ENCODE measurements at places on chromosomes 6 and 20.
A peak's percentile ranks its signal among the peaks of the same experiment; 100 is the strongest.

DNA sequence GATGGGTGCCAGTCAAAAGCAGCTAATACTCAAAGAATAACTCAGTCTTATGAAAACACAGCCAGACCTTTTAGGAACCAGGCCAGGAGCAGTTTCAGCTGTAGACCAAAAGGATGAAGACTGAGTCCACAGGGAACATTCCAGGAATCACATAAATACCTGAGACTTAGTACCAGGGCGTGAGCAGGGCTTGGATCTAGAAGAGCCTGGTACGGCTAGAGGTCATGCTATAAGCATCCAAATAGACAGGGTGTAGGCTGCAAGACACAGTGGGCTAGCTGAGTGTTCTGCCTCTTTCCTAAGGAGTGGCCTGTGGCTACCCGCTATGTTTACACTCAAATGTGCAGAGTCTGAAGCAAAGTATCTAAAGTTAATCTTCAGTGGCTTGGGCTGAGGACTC, 29.5 kb upstream of the LRRC1 start:
- no peak for DNase-seq

DNA sequence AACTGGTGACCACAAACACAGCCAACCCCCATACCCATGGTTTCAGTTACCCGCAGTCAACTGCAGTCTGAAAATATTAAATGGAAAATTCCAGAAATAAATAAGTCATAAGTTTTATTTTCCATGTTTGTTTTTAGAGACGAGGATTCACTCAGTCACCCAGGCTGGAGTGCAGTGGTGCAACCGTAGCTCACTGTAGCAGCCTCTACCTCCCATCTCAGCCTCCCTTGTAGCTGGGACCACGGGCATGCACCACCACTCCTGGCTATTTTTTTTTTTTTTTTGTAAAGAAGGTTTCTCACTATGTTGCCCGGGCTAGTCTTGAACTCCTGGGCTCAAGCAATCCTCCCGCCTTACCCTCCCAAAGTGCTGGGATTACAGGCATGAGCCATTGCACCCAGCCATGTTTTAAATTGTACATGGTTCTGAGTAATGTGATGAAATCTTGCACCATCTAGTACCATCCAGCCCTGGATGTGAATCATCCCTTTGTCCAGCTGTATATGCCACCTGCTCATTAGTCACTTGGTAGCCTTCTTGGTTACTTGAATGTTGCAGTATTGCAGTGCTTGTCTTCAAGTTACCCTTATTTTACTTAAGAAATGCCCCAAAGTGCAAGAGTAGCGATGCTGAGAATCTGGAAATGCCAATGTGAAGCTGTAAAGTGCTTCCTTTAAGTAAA, 14.5 kb downstream of the CSNK2A1 start:
- no peak for DNase-seq

- peak; percentile 63 for DNase-seq
These were observed 14.7 kb downstream of the FOXQ1 start for GRCh38 chr6:1326535-1327121.

DNA sequence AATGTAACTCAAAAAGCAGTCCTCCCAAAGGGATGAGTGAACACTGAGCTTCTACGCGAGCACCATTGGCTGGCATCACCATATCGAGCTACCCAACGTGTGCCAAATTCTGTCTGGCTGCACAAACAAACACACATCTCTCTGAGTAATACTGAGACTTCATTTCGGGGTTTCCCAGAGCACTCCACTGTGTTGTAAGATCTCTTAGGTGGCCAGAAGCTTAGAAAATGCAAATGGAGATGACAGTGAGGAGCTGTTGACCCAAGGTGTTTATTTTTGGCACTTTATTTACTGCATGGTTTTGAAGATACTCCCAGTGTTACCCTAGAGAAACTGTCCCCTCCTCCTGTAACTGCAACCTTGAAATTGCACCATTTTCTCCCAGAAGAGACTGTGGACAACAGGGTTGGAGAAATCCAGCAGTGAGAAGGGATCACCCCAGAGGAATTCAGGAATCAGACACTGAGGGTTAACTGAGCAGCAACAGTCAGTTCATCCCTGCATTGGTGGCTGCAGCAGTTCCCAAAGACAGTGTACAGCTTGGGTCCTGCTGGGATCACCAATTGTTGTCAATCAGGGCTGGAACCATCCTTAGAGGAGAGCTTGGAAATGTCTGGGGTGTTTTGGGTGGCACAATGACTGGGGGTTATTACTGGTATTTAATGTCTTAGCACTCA, 1.0 kb upstream of the RIPOR2 start:
- no peak for DNase-seq

GRCh38 chr20:61719691-61720347, 345.9 kb downstream of the TAF4 start:
- DNase-seq, result no peak

DNA sequence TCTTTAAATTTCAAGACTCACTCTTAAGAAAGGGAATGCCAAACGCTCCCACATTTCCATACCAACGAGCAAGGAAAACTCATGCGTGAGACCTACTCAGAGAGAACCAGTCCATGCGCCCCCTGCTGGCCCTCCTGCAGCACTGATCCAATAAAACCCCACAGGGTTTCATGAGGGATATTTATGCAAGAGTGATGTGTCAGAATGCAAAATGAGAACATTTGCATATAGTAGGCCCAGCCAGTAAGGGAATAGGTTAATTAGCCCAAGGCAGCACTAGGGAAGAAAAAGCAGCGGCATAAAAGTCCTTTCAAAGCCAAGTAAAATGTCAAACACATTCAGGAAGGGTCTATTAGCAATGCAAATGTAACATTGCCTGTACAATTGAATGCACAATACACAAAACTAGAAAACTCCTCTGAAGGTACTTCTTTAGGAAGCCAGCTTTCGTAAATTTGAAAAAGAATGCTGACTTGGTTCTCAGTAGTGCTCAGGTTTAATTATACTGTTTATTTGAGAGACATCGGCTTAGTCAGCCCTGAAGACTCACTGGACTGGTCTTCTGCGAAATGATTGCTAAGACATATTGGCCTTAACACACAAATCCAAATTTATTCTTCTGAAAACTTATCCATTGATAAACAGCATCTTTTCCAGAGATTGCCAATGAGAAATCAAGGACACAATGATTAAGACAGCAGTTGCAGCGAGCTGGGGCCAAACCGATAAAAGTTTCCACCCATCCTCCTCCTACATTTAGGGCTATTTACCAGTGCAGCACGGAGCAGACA, 93.2 kb downstream of the GMPR start:
- DNase-seq, result peak; percentile 80

DNA sequence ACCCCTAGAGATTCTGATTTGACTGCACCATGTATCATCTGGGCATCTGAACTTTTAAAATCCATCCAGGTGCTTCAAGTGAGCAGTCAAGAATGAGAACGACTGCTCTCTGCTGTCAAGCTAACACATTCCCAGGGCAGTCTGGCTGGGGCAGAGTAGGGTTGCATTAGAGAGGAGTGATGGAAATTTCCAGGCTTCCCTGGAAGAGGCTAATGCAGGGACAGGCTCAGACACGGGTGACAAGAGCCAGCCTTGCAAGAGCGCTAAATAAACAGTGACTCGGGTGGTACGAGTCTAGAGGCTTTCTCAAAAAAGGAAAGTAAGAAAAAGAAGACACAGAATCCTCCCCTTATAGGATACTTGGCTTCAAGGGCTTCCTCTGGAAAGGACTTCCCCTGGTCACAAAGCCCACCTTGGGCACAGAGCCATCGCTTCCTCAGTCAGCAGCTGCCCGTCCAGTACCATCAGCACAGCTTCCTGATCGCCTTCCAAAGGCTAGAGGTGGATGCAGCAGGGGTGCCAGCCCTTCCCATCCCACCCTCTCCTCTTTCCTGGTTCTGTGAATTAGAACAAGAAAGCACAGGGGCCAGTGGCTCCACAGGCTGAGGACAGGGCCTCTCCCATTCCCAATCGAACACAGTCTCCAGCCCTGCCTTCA, 177.4 kb upstream of the RREB1 start:
- DNase-seq, result no peak

- DNase-seq, result no peak
These were observed 118.9 kb downstream of the MACROD2 start for GRCh38 chr20:14114065-14114704.

DNA sequence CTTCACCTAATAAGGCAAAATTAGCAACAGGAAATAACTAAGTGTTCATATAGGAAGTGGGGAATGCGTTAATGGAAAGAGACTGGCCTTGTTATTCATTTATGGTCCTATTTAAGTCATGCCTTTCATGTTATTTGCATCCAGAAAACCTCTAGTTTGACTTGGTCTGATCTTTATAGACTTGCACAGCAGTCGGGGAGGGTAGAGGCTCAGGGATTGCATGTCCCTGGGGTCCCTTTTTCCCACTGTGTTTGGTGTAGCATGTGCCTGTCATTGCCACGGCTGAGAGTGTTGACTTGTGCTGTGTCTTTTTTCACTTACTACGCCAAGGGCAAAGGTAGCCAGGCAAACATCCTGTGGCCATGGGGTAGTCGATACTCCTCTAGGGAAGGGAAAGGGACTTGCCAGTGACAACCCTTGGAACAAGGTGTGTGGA, 105.4 kb upstream of the RIN2 start:
- DNase-seq, result no peak

DNA sequence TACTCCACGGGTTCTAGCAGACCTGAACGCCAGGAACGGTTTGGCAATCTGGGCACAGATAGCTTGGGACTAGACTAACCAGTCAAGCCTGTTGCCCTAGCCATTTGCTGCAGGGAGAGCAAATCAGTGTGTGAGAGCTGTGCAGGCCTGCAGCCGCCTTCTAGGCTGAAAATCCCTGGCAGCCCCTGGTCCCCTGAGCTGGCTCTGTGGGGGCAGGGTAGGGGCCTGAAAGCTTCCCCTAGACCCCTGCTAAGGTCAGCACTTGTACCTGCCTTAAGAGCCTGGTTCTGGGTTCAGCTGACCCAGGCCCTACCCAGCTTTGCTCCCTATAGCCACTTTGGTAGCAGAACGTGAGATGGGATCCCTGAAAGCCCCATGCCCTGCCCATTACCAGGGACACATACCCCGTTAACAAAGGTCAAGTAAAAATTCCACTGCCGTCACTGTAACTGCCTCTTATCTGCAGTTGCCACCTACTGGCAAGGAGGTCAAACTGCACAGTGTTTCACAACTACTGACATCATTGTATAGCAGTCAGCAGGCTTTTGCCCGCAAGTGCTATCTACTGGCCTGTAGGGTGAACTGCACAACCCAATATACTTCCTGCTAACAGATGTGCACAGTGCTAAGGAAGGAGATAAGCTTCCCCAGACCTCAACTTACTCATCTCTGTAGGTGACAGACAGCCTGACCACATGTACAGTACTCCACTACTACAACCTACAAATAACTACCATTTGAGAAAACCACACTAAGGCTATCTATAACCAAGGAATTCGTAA, 95.1 kb upstream of the OLIG3 start:
- no peak for DNase-seq

DNA sequence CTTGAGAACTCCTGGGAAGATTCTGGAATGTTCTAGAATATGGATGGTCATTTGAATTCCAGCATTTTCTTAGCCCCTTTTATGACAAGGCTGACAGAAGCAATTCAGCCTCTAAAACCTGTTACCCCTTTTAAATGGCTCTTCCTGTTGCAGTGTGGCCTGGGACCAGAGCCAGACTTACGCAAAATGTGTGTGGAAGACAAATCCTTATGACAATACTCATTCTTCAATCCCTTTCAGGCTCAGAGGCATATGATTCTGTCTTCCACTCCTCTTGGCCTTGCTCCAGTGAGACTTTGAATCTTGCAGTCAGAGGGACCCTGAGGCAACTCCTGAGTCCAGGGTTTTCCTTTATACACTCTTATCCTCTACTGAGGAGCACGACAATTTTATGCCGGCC, 287.0 kb downstream of the CLIC5 start:
- peak; percentile 94 for DNase-seq

DNA sequence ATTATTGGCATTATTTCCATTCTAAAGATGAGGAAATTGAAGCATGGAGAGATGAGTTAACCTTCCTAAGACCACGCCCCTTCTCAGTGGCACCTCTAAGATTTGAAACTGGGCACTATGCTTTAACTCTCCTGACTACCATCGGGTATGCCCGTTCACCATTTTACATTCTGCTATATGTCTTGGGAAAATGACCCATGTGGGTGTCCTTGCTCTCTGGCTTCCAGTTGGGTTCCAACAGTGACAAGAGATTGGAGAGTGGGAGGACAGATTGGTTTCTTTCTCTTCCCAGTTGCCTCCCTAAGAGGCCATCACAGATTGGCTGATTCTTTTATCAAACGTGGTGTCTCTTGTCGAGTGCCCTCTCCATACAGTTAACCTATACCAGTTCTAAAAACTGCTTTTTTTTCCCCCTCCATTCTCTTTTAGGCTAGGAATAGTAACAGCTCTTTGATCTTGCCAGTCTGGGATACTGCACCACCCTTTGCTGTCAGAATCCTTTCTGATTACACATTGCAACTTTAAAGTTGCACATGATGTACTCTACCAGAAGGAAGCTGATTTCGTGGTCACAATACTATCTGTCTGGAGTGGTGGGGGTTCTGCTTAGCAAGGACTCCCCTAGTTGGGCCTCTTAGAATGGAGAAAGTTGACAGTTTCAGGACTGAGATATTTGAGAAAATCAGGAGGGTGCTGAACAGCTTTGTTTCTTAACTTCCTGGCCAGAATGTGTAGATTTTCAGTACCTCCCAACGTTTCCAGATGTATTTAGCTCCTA, 88.0 kb upstream of the ELOVL5 start:
- no peak for DNase-seq

DNA sequence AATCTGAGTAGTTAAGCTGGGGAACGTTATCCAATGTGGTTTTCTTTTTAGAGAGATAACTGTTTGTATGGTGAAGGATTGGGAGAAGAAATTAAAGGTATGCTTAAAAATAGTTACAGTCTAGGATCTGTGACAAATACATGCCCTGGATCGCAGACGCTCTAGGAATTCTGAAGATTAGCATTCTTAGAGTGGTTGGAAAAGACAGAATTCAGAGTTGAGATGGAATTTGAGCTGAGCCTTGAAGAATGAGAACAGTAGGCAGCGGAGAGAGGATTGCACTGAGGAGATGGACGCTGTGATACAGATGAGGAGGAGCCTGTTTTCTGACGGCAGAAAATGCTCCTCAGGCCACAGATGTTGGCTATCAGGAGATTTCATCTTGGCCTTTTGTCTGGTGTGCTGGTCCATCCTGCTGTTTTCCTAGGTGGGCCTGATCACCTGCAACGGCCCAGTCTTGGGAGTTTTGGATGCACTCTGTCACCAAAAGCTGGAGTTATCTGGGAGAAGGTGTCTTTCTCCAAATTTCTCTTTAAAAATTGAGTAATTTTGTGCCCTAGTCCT, 48.3 kb upstream of the KIF25 start:
- DNase-seq, result no peak

GRCh38 chr6:11043961-11044711, at the start of gene ELOVL2:
TSS of gene ELOVL2 (minus strand) at chr6:11044305. CDS start at chr6:11044230, 75 bp downstream.
- DNase-seq, result peak; percentile 67
